Esophagus mucosa (tissue), 1 donor: ENCODE measurements at places on chromosomes 6 and 20. TPM values are rescaled to one million over a fixed set of nuclear protein-coding genes. Genes with fewer than 3 reads are reported as not detected.

OR12D3 gene
- not detected for total RNA-seq

CLDN20 gene
- total RNA-seq = not detected

OOEP gene
- total RNA-seq = 0.36 TPM

ADGRF5 gene
- total RNA-seq = 2.5 TPM

MAD2L1BP gene
- 20.1 TPM for total RNA-seq

GFRAL gene
- not detected for total RNA-seq

RAET1E gene
- total RNA-seq = 101 TPM

RRAGD gene
- total RNA-seq = 40.4 TPM

SCRT2 gene
- not detected for total RNA-seq

MARCKS gene
- 86.2 TPM for total RNA-seq

SYNDIG1 gene
- total RNA-seq = 0.08 TPM

BTN1A1 gene
- not detected for total RNA-seq

MTHFD1L gene
- 20.3 TPM for total RNA-seq

FAM217A gene
- not detected for total RNA-seq

GRCh38 chr6:52415917-52416628 is 4.1 kb upstream of the EFHC1 start:
- ATAC-seq = no peak

GRCh38 chr20:37524859-37525708 is 2.6 kb downstream of the BLCAP start:
- peak; percentile 68 for ATAC-seq

DNA sequence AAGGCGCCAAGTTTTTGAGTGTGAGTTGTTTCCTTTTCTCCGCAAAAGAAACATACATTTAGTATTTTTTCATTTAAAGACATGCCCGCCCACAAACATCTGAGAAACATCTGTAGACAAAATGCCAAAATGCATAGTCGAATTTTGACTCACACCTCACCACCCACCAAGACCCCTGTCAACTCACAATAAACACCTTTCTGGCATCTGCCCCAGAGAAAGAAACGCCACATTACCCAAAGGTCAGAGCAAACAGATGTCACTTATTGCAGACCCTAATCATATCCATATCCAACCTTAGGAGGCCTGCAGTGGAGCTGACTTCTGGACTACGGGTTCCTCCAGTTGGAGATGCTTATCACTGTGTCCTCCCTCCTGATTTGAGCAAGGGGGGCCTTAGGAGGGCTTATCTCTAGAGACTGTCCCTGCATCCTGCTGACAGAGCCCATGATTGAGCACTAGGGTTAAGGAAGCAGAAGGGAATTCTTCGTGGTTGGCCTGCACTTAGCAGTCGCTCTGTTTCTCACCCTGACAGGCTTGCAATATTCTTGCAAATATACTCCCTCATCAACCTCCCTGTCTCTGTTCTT is 90.5 kb upstream of the TBX18 start:
- ATAC-seq = no peak

- no peak for ATAC-seq
Observed at GRCh38 chr20:33281550-33282146, 1.4 kb upstream of the BPIFB1 start.

DNA sequence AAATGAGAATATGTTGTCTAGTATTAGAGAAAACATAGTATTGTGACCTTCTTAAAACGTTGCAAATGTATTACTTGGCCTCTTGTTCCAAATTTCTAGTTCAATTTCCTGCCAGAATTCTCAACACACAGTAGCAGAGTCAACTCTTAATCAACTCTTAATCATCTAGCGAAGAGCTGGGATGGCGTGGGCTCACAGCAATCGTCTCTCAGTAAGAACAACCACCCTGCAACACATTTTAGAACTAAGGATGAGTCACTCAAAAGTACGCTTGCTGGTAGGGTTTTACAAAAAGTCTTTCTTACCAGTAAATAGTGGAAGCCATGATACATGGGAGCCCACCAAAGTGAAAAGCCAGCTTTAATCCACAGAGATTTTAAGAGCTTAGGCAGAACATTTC is 24.6 kb downstream of the GPR6 start:
- ATAC-seq = no peak

- peak; percentile 91 for ATAC-seq
Observed at GRCh38 chr20:44495802-44496481, 20.3 kb downstream of the TTPAL start.

DNA sequence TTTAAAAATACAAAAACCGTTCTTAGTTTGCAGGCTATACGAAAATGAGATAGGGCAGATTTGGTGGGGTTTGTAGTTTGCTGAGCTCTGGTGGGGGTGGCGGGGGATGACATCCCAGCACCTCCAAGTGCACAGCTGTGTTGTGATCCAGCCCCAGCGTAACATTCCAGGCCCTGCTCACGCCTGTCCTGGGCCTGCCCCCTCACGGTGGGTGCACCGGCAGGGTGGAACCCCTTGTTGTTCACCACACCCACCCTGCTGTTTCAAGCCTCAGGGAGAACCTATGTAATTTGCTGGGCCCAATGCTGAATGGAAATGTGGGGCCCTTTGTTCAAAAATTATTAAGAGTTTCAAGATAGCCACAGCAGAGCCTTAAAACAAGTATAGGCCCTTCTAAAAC is 25.0 kb downstream of the ARMC2 start:
- no peak for ATAC-seq

DNA sequence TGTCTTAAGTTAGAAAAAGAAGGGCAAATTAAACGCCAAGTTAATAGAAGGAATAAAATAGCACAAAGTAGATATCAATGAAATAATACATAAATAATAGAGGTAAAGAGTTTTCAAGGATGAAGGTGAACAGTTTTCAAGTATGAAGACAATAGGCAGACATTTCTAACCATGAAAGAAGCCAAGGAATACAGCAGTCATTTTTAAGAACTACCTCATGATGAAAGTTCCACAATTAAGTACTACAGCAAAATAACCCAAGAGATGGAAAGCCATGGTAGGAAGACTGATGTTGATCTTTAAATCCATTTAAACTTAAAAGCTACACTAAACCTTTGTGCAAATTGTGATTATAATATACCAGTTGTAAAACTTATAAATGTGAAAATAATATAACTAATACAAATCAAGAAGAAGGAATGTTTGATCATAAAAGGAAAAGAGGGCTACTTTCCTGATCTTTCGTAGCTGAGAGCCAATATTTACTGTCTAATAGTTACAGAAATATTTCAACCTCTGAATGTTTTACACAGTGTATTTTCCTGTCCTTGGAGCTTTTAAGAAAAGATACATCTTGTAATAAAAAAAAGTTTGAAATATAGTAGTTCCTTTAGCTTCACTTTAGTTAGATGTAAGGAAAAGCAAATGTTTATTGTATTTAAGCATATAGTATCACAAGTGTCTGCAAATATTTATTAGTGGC is 143.1 kb downstream of the STXBP5 start:
- no peak for ATAC-seq

- no peak for ATAC-seq
Observed at GRCh38 chr20:1337441-1337840, 8.5 kb upstream of the SDCBP2 start.

DNA sequence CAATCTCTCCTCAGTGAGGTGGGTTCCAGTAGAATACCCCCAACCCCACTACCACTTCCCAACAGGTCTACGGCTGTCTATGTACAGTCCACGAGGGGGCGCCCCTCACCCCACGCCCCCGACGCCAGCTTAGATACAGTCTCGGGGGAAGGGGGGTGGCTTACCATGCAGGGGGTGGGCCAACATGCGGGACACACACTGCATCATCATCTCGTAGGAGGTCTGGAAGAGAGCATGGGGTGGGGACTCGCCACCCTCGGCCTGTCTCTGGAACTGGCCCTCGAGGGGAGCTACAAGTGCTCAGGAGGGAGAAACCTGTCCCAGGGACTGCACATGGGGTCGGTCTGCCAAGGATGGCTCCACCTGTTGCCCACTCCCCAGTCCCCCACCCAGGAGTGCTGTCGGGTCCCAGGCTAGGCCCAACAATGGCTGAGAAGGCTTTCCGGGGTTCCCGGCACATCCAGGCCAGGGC is 8.5 kb downstream of the MTCH1 start:
- peak; percentile 10 for ATAC-seq

GRCh38 chr20:60749804-60750602 is 502.1 kb upstream of the CDH4 start:
- no peak for ATAC-seq

DNA sequence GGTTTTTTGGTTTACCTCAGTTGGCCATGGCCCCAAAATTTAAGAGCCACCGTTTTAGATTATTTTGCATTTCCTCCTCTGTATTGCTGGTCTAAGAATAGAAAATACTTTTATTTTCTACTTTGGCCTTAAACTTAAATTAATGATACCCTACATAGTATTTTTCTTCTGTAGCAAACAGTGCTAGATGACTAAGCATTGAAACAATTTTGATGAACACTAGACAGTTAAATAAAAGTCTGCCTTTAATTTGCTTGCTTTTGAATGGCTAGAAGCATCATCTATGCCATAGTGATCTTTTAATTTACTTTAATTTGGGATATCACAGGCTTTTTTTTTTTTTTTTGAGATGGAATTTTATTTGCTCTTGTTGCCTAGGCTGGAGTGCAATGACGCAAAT is 106.4 kb downstream of the CD109 start:
- ATAC-seq = no peak

DNA sequence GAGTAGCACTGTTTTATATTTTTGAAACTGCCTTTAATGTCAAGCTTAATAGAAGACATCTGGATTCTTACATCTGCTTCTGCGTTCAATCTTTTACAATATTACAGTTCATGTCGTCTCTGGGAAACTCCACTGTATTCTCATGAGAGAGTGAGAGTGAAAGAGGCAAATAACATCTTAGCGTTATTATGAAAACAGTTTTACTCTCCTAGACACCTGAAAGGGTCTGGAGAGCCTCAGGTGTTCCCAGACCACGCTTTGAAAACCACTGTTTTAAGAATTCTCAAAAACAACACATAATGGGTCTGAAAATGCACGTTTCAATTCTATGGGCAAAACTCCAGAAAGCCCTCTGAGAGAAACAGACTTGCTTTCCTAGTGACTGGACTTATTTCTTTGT is 63.3 kb downstream of the ARHGAP18 start:
- ATAC-seq = no peak

- ATAC-seq = peak; percentile 85
Observed at GRCh38 chr6:1325461-1326309, 13.8 kb downstream of the FOXQ1 start.

DNA sequence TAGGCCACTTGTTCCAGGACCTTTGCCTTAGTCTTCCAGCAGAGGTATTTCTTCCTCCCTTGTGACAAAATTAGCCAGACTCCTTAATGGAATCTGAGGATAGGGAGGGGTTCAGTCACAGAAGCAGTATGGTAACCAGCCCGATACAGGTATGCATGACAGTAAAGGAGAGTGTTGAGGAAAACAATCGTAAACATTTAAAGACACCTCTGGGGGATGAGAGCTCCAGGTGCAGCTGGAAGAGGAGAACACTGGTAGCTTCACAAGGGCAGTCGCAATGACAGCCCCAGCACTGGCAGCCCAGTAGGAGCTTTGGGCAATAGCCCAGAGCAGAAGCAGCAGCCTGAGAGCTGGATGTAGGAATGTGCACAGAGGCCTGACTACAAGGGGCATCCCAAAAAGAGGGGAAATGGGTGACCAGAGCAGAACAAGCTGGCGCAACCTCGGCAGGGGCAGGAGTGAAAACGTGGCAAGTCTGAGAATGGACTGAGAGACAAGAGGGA is 344.9 kb upstream of the JAG1 start:
- no peak for ATAC-seq

- no peak for ATAC-seq
Observed at GRCh38 chr6:132520953-132521352, 8.0 kb upstream of the STX7 start.

DNA sequence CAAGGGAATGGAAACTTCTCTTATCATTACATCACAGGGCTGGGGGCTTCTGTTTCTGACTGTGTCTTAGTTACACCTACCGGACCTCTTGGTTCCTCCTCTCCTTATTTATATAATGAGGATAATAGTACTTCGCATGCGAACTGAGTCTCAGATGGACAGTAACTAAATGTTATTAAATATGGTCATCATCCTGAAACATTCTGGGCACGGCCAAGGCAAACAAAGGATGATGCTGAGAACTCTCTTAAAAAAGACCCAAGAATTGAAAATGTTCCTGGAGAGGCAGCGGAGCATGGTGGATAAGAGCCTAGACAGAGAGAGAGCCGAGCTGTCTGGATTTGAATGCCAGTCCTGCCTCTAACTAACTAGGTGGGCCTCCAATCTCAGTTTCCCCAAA is 119.8 kb upstream of the SASH1 start:
- ATAC-seq = no peak

DNA sequence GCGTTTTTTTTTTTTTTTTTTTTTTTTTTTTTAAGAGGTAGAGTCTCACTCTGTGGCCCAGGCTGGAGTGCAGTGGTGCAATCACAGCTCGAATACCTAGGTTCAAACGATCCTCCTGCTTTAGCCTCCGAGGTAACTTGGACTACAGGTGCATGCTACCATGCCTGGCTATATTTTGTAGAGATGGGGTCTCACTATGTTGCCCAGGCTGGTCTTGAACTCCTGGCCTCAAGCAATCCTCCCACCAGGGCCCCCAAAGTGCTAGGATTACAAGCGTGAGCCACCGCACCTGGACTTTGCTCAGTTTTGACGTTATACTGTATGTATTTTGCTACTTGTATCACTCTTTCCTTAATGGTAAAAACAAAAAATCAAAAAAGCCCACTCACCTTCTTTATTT is 101.5 kb upstream of the ZNFX1 start:
- no peak for ATAC-seq

- ATAC-seq = no peak
Observed at GRCh38 chr6:11270030-11271027, 37.9 kb upstream of the NEDD9 start.

GRCh38 chr6:3782876-3783832 is 31.6 kb upstream of the PXDC1 start:
- no peak for ATAC-seq

- ATAC-seq = no peak
Observed at GRCh38 chr6:107868867-107869611, 44.9 kb upstream of the SCML4 start.

GRCh38 chr20:48839154-48839917 is 11.5 kb upstream of the PREX1 start:
- no peak for ATAC-seq

- ATAC-seq = peak; percentile 54
Observed at GRCh38 chr20:34083137-34083536, 28.9 kb downstream of the EIF2S2 start.

DNA sequence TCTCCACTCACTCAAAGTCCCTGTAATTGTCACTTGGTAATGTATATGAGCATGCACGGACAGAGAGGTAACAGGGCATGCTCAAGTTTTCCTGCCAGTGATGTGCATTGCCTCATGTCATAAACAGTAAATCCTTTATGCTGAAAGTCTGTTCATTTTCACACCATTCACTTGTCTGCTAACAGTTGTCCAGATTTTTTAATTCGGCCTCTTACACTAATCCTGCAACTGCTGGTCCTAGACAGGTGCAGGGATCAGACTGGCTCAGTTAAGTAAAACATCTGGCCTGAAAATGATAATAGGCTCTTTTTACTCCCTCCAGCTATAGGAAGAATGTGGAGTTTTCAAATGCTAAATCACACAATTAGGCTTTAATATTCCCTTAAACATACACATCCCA is 185.4 kb upstream of the VGLL2 start:
- ATAC-seq = no peak

DNA sequence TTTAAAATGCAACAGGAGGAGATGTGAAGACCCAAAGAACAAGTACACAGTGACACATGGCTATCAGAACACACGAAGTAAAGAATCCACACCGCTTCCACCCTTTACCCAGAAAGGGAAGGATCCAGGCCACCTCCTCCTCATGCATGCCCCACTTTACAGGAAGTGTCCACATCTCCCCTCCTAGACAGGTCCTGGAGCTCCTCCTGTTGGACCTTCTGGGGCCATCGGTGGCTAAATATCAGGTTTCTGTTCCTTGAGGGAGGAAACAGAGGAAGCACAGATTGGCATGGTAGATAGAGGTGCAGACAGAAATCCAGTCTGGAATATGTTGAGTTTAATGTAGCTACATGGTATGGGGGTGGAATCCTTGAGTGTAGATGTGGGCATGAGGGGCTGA is 10.9 kb downstream of the NINL start:
- no peak for ATAC-seq
